Kasumi-1 (cell line): ENCODE measurements at places on chromosomes 1 and 21.

- peak; percentile 17 for DNase-seq
Observed at GRCh38 chr1:68232289-68233148, at the start of gene WLS. Gene WLS (minus strand): TSS chr1:68232523. CDS start chr1:68232299, 224 bp downstream.

- DNase-seq = no peak
Observed at GRCh38 chr21:29320031-29320430, 21.3 kb downstream of the BACH1 start.

GRCh38 chr1:1024771-1025699 lies 5.1 kb downstream of the AGRN start:
- no peak for DNase-seq

DNA sequence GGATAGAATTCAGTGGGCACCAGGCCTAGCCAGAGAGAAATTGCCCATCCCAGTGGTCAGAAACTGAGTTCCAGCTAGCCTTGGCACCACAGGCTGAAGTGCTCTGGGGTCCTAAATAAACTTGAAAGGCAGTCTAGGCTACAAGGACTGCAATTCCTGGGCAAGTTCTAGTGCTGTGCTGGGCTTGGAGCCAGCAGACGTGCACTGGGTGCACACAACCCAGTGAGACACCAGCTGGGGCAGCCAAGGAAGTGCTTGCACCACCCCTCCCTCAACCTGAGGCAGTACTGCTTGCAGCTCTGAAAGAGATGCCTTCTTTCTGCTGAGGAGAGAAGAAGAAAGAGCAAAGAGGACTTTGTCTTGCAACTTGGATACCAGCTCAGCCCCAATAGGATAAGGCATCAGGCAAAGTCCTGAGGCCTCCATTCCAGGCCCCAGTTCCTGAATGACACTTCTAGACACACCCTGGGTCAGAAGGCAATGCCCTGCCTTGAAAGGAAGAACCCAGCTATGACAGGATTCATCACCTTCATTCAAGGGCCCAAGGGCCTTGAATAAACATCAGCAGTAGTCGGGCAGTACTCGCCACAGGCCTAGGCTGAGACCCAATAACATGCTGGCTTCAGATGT lies 55.1 kb downstream of the OVGP1 start:
- DNase-seq = no peak
